ENCODE measurements at places on chromosomes 1 and 21.
A peak's percentile ranks its signal among the peaks of the same experiment; 100 is the strongest.

DNA sequence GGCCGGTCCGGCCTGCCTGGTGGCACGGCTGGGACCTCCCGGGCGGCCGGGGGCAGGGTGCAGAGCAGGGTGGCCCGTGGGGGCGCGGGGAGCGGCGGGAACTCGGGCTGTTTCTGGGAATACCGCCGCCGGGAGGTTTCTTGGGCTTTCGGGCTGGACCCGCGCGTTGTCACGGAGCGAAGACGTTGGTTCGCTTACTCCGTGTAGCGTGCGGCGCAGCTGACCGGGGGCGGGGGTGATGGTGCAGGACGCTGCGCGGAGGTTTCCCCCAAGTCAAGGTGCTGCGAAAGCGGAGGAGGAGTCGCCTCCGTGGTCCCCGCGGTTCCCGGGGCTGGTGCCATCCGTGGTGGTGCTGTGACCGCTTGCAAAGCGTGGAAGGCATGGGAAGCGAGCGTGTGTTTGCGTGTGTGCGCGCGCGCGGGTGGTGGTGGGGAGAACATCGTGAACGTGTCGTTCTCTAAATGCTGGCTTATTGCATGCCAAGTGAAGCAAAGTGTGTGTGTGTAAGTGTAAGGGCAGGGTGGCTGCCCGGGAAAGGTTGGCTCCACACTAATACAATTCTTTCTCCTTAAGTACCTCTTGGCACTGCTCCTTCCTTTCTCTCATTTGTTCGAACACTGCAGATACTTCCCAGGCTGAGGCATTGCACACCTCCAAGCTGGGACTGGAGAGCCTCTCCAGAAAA is 1.1 kb downstream of the RYR2 start:
- no peak for DNase-seq

DNA sequence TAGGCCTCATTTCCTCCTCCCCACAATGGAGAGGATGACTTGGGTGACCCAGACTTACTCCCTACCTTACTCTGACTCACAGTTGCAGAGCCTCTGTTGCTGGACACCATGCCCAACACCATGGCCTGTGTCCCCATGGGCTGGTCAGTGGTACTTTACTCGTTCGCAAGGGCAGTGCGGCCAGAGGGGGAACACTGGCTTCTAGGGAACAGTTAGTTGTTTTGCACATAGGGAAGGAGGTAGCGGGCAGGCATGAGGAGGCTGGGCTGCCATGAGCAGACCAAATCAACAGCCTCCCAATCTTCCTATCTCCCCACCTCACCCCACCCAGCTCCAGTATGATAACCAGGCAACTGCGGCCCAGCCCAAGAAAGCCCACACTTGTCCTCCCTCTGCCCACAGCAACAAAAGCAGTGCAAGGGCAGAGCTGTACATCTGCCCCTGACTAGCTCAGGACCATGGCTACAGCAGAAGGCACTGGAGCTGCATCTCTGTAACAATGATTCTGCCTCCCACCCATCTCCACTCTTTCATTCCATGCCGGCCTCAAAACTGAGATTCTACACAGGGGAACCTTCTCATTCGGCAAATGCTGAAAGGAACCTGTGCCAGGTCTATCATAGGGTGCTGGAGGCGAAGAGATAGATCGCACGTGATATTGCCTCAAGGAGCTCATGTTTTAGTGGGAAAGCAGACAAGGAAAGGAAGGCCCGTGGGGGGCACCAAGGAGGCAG is 18.6 kb downstream of the TAL1 start:
- DNase-seq = no peak

- no peak for DNase-seq
Measured at GRCh38 chr1:90104941-90105538, 110.1 kb downstream of the ZNF326 start.

GRCh38 chr1:213931836-213932235 is 55.9 kb upstream of the PROX1 start:
- DNase-seq = no peak

GRCh38 chr1:26378088-26378878 is 5.7 kb upstream of the ZNF683 start:
- peak; percentile 62 for DNase-seq

GRCh38 chr1:77687519-77687906 is 5.1 kb upstream of the ZZZ3 start:
- DNase-seq = no peak

DNA sequence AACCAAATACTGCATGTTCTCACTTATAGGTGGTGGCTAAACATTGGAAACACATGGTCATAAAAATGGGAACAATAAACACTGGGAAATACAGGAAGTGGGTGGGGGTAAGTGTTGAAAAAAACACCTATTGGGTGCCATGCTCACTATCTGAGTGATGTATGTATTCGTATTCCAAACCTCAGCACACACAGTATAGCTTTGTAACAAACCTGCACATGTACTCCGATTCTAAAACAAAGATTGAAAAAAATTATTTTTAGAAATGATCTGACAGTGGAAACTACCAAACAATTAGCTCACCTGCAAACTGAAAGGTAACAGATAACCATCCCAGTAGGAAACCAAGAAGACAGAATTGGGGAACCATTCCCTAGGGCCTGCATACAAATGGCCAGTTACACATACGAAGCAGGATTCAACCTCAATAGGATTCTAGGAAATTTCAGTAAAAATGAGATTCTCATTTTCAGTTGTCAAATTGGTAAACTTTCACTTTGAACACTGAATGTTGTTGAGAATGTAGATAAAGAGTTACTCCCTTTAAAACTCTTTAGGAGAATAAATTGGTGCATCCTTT is 88.1 kb upstream of the LRRC8D start:
- no peak for DNase-seq

- no peak for DNase-seq
Measured at GRCh38 chr1:4172644-4173599, 272.9 kb upstream of the C1orf174 start.

GRCh38 chr1:36135796-36136195 is 10.8 kb upstream of the COL8A2 start:
- DNase-seq = no peak

DNA sequence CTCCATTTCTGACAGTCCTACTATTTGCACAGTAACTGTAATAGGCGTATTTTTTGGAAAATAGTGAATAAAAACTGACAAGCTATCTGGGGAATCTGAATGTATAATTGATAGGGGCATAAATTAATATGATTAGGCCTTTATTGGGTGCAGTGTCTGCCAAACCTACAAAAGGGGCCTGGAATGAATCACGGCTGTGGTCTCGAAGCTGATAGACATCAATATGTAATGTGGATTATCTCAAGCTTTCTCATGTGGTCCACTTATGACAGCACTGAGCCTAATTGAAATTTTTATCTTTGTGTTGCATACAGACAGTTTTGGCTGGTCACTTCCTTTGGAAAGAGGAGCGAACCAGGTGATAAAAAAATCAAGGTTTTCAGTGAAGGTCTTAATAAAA is 450.4 kb downstream of the GPATCH2 start:
- DNase-seq = no peak

GRCh38 chr21:39954570-39954969 is 87.3 kb downstream of the PCP4 start:
- DNase-seq = no peak

- no peak for DNase-seq
Measured at GRCh38 chr1:227725046-227725445, 10.1 kb downstream of the JMJD4 start.

GRCh38 chr21:36700295-36700970 is 1.5 kb downstream of the SIM2 start:
- no peak for DNase-seq

- DNase-seq = no peak
Measured at GRCh38 chr1:200468264-200469001, 58.6 kb upstream of the ZNF281 start.

DNA sequence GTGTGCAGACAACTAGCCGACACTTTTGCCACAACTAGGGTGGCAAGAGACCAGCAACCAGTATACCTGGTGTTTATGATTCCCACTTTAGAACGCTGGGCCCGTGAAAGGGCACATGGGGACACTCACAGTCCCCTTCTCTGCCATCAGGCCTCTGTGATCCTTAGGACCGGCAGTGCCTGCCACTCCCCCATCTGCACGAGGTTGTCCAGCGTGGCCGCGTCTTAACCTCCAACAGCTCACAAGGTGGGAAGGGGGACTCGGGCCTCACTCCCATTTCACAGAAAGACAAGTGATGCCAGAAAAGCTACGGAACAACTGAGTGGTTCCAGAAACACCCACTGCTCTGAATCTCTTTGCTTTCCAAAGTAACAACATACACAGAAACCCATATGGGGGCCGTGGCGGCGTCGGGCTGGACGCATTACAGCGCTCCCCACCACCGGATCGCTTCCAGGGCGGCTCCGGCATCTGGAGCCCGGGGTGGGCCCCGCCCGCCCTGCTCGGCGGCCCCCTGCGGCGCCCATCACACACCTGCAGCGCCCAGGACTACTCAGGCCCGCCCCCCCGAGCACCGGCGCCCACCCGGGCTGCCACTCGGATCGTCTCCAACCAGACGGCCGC is 1.0 kb downstream of the ZNF496 start:
- DNase-seq = no peak

GRCh38 chr1:209860293-209860881 is 32.6 kb downstream of the UTP25 start:
- DNase-seq = peak; percentile 41

DNA sequence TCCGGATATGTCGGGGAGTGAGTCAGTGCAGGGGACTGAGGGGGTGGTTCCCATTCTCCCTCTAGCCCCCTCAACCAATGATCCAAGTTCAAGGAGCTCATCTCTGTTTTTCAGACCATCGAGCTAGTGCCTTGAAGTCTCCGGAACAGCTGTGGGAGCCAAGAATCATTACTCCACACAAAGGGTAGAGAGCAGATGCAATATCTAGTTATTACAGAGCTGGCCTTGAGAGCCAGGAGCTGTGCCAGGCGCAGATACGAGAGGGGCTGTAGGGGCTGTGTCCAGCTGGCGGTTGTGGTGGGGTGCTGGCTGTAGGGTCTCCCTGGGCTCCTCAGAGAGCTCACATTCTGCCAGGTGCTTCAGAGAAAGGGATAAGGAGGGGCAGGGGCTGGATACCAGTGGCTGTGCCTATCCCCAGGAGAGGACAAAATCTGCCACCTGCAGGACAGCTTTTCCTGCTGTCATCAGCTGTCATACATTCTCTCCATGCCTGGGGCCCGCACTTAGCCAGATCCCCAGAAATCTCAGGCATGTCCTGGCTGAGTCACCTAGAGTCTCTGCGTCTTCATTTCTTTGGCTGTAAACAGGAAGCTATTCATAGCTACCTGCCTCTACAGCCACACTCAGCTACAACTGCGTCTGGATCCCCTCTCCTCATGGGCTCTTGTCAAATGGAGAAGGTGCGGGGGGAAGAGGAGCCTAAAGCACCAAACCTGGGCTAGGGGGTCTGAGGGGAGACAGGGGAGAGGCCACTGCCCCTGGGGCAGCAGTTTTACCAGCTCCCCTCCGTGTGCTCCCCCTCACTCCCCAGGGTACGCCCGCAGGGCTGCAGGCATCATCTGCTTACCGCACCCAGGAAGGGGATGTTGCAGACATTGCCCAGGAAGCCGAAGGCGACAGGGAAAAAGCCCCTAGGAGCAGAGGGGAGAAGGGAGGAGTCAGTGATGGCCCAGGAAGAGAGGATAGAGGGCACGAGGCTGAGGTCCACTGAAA is 2.4 kb upstream of the KISS1 start:
- no peak for DNase-seq

- DNase-seq = no peak
Measured at GRCh38 chr1:87474098-87474497, 145.4 kb downstream of the LMO4 start.

GRCh38 chr21:44714905-44715304 is 3.5 kb upstream of the TSPEAR start:
- no peak for DNase-seq

DNA sequence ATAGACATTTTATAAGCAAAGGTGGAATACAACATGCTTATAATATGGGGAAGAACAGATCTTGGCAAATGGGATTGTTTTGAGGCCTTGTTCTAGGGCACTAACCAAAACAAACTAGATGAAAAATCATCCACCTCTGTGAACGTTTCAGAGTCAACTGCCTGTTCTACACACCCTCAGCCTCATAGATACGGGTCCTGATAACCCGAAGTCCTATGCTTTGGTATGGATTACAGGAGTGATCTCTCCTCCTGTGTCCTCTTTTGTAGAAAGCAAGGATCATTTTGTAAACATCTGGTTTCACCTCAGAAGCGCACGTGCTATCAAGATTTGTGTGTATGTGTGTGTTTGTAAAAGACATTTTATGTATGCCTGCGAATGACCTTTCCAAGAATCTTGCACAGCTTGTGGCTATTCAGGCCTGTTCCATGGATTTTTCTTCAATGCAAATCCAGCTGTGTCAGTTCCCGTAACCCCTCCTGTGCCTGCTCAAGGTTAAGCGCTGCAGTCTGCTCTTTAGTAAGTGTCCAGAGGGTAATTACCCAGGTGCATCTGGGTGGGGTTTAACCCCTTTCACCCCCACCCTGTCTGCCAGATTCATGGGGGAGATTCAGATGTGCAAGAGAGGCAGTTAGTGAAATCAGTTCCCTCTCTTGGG is 132.4 kb downstream of the ROR1 start:
- no peak for DNase-seq

DNA sequence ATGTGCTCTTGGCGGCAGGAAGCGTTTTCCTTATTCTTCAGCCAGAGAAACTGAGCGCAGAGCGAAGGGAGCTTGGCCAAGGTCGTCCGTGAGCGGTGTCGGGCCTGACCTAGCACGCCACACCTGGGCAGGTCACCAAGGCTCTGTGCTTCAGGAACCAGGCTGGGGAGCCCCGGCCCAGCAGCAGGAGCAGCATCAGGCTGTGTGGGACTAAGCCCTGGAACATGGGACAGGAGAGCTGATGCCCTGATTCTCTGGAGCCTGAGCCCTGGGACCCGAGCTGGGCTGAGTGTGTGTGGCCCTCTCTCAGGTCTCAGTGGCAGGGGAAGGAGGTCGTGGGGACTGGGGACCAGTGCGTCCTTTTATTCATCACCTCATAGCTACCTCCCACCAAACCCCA is 65.2 kb upstream of the ABCG1 start:
- DNase-seq = no peak

- DNase-seq = no peak
Measured at GRCh38 chr1:159089184-159089791, 12.7 kb upstream of the AIM2 start.

- no peak for DNase-seq
Measured at GRCh38 chr1:153649863-153650235, 8.7 kb upstream of the SNAPIN start.

DNA sequence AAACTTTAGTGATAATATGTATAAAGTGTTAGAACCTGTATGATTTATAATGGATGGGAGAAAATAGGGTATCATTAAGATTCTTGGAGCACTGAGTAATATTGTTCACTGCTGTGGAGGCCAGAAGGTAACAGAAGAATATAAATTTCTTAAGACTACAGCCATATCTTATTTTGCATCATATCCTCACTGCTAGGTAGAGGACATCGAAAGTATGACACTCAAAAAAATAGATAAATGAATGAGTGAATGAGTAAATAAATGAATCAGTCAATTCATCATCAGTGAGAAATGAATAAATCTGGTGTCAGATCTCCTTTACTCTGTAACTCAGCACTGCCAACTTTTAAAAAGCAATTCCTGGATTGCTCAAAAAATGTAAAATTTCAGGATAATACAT is 33.2 kb downstream of the RGS13 start:
- no peak for DNase-seq

DNA sequence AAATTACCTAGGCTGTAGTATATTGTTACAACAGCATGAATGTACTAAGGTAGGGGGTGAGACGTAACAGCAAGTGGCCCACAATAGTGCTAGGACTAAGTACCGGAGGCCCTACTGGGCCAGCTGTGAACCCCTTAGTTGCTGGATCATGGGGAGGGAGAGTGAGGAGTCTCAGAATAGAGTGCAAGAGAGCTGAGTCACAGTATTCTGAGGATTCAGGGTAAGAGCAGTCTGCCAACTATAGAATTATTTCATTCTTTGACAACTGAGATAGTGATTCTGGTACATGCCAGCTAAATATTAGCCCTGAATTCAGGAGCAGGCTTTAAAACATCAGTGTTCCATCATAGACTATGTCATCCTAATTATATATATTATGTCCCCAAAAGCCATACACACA is 218.7 kb downstream of the TM2D1 start:
- DNase-seq = no peak
